ENCODE measurements at places on chromosomes 7 and 10.

- no peak for DNase-seq
These were observed 75.9 kb upstream of the KMT2C start for GRCh38 chr7:152511736-152512135.

DNA sequence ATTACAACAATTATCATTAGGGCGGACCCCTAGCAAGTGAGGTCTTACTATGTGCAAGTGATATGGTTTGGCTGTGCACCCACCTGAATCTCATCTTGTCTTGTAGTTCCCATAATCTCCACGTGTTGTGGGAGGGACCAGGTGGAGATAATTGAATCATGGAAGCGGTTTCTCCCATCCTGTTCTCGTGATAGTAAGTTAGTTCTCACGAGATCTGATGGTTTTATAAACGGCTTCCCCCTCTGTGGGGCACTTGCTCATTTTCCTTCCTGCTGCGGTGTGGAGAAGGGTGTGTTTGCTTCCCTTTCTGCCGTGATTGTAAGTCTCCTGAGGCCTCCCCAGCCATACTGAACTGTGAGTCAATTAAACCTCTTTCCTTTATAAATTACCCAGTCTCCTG is 96.1 kb upstream of the CDK6 start:
- DNase-seq, result no peak

GRCh38 chr7:38040831-38041230 is 120.4 kb downstream of the EPDR1 start:
- DNase-seq, result no peak

- DNase-seq, result no peak
These were observed 1.3 kb downstream of the GJD4 start for GRCh38 chr10:35606430-35606829.

- no peak for DNase-seq
These were observed 44.0 kb downstream of the TMEM26 start for GRCh38 chr10:61409157-61409556.

GRCh38 chr10:84256510-84257342 is 11.9 kb downstream of the RGR start:
- no peak for DNase-seq

DNA sequence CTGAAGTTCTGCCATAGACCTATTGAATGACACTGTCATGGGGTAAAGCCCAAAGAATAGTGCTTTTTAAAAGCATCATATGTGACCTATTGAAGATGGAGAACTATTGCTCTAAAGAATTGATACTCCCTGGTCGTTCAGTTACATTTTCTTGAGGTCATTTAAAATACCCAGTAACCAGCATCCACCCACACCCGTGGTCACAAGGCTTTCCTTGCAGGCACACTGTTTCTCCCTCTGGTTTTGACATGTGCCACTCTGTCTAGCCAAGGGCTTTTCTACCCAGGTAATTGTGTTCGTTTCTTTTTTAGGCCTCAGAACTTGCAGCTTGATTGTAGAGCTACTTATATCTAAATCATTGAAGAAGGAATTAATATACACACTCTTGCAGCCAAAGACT is 68.3 kb upstream of the LYZL2 start:
- no peak for DNase-seq

GRCh38 chr10:35508647-35509046 is 96.5 kb upstream of the GJD4 start:
- DNase-seq, result no peak

- DNase-seq, result peak; percentile 60
These were observed at the start of gene PIP4K2A for GRCh38 chr10:22714479-22715289. TSS of gene PIP4K2A (minus strand) at chr10:22714578. CDS start at chr10:22714326, 252 bp downstream.

GRCh38 chr7:91243591-91244301 is 20.5 kb upstream of the FZD1 start:
- no peak for DNase-seq

GRCh38 chr10:26627324-26627723 is 70.2 kb upstream of the PDSS1 start:
- DNase-seq, result no peak

DNA sequence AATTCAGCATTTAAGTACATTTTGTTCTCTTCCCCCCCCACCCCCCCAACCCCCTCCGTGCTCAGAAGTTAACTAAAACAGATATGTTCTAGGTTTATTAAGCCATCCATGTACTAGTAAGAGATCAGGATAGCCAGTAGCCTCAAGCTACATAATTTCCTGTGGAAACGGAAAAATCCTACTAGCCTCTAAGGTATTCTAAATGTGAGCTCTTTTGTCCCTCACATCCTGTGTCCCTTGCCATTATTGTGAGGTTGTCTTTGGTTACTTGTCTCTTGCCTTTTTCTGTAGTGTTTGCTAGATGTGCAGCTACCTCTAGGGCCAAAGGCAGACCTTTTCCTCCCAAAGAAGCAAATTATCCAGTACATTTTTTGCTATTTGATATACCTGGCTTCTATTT is 92.1 kb downstream of the BTRC start:
- no peak for DNase-seq

DNA sequence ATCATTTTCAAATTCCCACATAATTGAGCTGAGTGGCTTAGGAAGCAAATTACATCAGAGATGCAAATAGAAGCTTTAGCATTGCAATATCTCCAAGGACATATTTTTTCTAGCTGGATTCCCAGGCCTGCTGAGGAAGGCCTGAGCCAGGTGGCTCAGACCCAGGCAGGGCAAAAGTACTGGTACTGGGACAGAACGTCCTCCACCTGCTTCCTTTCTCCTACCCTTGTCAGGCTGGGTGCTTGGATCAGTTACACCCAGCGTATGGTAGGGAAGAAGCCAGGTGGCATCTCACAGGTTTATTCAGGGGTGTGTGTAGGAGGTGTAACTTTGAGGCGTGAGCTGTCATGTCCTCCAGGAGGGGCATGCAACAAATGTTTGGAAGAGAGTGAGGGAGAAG is 3.0 kb upstream of the PANK1 start:
- DNase-seq, result no peak

DNA sequence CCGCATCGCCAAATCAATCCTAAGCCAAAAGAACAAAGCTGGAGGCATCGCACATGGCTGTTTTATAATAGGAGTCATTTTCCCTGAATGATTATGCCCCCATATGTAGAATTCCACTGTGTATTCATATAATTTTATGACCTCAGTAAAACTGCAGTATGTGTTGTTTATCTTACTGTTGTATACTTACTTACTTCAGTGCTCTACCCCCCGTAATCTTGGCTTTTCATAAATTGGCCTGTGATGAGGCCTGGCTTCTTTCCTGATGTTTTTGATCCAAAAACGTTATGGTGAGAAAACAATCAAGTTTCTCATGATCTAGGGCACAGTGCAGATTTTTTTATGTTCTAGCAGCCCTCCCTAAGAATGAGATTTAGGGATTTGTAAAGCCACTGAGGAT is 306.4 kb upstream of the FZD1 start:
- DNase-seq, result no peak

DNA sequence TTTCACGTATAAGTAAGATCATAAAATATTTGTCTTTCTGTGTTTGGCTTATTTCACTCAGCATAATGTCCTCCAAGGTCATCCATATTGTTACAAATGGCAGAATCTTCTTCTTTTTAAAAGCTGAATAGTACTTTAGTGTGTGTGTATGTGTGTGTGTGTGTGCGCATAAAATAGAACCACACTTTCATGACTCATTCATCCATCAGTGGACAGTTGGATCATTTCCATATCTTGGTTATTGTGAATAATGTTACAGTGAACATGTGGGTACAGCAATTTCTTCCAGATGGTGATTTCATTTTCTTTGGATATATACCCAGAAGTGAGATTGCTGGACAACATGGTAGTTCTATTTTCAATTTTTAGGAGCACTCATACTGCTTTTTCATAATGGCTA is 622.4 kb downstream of the NRG3 start:
- DNase-seq, result no peak
